ENCODE measurements at places on chromosomes 2 and 18.

DNA sequence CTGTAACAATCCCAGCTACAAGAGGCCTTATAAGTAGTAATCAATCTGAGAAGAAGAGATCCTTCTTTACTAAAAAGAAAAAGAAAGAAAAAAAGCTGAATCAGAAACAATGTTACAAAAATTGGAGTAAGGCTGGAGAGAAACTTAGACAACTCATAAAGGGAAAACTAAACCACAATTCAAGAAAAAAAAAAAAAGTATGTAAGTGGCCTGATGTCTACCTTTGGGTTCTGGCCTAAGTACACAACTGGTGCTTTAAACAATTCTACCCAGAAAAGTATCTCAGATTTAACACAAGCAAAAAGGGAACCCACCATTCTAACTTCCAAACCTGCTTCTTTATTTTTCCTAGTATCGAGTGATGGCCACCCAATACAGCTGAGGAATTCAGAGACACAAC is 45.3 kb downstream of the ZNF521 start:
- no peak for DNase-seq

GRCh38 chr18:68288408-68288807 is 426.5 kb downstream of the TMX3 start:
- DNase-seq: no peak

DNA sequence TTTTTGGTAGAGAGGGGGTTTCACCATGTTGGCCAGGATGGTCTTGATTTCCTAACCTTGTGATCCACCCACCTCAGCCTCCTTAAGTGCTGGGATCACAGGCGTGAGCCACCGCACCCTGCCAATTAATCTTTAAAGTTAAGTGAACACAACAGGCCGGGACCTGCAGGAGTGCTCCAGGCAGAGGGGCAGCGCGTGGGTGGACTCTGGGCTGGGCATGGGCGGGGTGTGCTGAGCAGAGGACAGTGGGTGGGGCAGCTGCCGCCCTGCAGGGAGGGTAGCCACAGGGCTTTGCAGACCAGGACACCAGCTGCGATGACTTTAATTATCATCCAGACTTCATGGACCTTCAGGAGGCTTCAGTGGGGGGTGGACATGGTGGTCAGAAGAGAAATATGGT is 8.8 kb upstream of the GPR148 start:
- DNase-seq: no peak

DNA sequence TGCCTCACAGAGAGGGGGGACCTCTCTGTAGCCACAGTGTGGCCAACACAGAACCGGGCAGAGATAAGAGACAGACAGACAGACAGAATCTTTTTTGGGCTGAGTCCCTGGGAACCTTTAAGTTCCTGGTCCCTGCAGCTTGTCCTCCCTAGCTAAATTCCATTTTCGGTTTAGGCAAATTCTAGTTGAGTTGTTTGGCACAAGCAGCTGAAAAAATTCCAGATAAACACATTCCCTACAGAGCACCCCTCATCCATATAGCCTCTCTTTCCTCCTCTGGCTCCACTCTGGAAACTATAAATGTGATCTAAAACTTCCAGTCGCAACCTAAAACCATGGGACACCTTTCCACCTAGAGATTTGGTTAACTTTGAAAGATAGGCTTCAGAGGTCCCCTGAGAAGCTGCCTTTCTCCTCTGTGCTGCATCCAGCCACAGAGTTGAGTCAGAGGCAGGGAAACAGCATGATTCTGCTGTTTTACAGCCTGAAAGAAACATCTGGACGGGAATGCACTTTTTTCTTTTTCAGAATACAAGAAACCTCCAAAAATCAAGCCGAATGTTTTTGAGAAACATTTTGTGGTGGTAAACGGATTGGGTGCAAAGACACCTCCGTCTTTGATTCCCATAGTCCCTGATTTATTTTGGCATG is 30.9 kb downstream of the SLC4A3 start:
- DNase-seq: no peak

- no peak for DNase-seq
These were observed 42.0 kb downstream of the TMEM182 start for GRCh38 chr2:102803897-102804217.

DNA sequence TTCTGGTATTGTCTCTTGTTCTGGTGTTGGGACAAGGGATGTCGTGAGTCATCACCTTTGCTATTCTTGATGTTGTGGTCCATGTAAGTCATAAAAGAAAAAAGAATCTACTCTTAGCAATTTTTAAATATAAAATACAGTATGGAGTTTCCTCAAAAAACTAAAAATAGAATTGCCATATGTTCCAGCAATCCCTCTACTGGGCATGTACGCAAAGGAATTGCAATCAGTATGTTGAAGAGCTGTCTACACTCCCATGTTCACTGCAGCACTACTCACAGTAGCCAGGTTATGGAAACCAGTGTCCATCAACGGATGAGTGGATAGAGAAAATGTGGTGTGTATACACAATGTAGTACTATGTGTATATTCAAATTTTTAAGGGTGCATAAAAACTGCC is 10.9 kb upstream of the GNAL start:
- DNase-seq: no peak

- DNase-seq: no peak
These were observed 66.1 kb upstream of the LRPPRC start for GRCh38 chr2:44061876-44062275.

GRCh38 chr18:34695310-34695709 is 14.8 kb upstream of the DTNA start:
- DNase-seq: no peak

DNA sequence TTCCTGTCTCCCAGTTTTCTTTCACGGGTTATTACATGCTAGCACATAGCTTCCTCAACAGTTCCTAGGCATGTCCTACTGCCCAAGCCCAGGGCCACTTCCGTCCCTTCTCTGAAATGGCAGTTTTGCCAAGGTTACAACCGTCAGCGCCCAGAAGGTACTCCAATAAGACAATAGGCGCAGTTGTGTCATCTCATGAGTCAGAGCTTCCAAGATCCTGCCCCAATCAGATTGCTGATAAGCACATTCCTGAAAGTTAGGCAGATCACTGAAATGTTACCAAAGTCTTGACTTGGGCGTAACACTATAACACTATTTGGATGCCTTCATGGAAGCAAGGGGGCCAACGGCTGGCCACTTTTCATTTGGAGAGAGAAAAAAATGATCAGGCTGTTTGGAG is 34.2 kb downstream of the GKN2 start:
- DNase-seq: no peak

DNA sequence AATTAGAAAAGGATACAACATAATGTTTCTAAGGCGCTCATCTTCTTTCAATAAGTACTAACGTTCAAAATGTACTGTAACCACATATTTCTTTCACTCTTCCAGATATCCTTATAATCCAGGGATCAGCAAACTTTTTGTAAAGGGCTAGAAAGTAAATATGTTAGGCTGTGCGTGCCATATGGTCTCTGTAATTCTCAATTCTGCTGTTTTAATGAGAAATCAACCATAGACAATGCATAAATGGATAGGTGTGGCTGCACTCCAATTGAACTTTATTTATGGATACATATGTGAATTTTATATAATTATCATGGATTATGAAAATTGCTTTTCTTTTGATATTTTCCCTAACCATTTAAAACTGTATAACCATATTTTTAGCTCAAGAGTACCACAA is 459.4 kb downstream of the EPHA4 start:
- no peak for DNase-seq

DNA sequence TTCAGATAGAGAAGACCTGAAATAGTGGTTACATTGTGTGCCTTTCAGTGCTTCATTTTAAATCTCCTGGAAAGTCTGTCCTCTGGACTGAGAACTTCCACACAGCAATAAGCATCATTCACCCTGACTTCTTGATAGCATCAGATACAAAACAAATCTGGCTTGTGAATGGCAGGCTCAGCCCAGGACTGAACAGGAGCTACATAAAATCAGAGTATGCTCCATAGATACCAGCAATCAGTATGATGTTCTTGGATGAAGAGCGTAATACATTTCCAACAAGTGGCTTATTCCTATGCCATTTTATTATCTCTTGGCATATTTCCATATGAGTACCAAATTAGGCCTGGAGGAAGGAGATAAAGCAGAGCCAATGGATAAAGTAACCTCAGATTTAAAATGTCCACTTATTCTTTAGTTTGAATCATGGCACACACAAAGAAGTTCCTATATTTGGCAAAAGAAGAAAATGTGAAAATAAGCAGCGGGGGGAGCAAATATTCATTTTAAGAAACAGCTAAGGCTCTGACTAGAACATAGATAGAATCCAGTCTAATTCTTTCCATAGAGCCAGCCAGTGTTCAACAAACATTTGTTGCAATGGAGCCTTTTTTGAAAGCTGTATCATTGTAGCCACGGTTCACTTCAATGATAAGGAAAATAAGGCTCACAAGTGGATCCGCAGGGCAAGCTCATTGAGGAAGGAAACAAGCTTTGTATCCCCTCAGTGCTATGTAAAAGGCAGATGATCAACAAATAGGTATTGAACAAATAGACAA is 230.8 kb upstream of the CHAC2 start:
- no peak for DNase-seq

GRCh38 chr18:53935803-53936202 is 288.7 kb downstream of the MBD2 start:
- DNase-seq: no peak
